ENCODE measurements at places on chromosomes 16 and 17.

- DNase-seq = no peak
Measured at GRCh38 chr17:34511265-34511664, 68.1 kb upstream of the TMEM132E start.

DNA sequence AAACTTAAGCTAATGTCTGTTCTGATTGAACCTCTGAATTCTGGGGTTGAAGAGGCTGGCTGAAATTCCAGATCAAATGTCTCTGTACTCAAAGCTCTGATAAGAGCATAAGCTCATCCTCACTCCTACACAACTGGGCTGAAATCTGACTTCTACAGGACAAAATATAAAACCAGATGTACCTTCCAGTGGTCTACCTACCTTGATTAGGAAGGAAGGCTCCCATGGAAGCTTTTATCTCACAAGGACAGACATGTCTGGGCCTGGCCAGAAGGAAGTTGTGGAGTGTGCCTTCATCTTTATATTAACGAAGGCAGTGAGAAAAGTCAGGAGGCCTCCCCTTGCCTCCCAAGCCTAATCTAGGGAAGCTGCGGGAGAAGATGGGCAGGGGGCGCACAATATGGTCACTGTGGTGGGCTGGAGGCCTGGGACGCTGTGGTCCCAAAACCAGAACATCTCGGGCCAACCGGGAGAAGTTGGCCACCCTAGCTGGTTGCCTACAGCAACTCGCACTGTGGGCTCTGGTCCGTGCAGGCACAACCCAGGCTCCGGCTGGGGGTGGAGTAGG lies 55.6 kb upstream of the LRRC37A3 start:
- no peak for DNase-seq

DNA sequence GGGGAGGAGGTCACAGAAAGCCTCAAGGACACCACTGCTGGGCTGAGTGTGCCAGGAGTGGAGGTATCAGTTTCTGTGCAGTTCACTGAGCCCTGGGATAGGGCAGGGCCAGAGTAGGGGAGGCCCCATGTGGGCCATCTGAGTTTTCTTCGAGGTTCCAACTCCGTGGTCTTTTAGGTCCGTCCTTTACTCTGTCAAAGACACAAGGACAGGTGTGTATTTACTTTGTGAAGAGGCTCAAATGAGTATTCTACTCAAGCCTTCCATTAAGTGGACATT lies 59.5 kb downstream of the USP22 start:
- DNase-seq = no peak

- DNase-seq = no peak
Measured at GRCh38 chr16:50910736-50911100, 168.8 kb downstream of the CYLD start.

DNA sequence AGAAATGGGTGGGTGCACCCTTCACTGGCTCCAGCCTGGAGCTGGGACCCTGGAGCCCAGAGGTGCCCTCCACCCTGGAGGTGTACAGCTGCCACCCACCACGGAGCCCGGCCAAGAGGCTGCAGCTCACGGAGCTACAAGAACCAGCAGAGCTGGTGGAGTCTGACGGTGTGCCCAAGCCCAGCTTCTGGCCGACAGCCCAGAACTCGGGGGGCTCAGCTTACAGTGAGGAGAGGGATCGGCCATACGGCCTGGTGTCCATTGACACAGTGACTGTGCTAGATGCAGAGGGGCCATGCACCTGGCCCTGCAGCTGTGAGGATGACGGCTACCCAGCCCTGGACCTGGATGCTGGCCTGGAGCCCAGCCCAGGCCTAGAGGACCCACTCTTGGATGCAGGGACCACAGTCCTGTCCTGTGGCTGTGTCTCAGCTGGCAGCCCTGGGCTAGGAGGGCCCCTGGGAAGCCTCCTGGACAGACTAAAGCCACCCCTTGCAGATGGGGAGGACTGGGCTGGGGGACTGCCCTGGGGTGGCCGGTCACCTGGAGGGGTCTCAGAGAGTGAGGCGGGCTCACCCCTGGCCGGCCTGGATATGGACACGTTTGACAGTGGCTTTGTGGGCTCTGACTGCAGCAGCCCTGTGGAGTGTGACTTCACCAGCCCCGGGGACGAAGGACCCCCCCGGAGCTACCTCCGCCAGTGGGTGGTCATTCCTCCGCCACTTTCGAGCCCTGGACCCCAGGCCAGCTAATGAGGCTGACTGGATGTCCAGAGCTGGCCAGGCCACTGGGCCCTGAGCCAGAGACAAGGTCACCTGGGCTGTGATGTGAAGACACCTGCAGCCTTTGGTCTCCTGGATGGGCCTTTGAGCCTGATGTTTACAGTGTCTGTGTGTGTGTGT lies 46.8 kb downstream of the IL21R start:
- no peak for DNase-seq

DNA sequence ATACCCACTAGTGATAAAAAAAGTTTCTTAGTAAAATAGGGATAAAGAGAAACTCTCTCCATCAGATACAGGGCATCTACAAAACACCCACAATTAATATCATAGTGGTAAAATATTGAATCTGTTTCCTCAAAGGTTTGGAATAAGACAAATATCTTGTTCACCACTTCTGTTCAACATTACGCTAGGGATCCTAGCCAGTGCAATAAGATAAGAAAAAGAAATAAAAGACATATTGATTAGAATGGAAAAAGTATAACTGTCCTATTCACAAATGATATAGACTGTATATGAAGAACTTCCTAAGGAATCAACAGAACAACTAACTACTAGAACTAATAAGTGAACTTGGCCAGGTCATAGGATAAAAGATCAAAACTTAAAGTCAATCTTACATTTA lies 12.9 kb downstream of the LPCAT2 start:
- no peak for DNase-seq

DNA sequence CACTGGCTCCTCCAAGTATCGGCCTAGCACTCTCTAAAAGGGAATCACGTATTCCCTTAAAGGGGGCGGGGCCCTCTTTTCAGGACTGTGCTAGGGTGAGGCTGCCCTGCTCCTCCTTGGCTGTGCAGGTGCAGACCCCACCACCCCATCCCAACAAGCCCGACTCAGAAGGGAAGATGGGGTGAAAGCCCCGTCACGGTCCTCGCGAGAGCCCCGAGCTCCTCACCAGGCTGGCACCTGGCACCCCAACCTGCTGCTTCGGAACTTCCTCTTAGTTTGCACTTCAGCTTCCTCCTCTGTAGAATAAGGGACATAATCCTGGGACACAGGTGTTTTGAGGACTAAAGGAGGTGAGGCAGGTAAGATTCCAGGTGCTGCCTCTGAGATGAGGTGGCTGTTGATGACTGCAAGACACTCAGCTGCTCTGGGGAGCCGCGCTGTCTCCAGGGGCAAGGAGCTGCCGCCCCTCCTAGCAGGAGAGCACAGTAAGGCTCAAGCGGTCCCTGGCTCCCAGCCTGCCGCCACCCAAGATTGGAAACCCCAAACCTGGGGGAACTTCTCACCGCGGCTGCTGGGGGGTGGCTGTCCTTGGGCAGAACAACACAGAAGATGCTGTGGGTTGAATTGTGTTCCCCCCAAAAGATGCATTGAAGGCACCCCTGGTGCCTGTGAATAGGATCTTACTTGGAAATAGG lies 88.8 kb downstream of the MGAT5B start:
- no peak for DNase-seq

DNA sequence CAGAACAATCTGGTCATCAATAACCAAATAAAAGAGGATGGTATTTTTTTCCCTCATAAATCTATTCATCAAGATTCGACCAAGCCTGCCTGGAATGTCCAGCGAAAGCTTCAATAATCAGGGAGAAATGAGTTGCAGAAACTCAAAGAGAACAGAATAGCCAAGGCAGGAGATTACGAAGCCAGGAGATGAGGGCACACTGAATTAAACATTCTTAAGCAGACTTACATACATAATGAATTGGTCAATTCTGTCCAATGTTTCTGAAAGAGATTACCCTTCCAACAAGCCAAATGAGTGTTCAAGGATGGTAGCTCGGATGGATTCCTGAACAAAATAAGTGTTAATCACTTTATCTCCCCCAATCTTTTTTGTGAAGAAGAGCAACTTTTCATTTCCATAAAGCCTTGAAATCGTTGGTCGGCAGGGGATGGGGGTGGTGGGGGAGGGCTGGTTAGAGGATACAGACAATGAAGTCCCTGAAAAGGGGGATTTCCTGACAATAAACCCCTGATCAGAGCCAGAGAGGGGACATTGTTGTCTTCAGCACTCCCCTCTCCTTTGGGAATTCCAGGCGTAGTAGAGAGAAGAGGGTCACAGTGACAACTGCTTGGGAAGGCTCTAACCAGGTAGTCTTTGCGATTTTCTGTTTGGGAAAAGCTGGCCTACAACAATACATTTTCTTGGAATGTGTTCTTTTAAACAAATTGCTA lies 20.7 kb downstream of the TOX3 start:
- DNase-seq = no peak

- DNase-seq = no peak
Measured at GRCh38 chr16:56910654-56911539, 21.0 kb upstream of the HERPUD1 start.

- no peak for DNase-seq
Measured at GRCh38 chr16:51376080-51376479, 225.0 kb upstream of the SALL1 start.

- DNase-seq = no peak
Measured at GRCh38 chr16:87149051-87149450, 168.1 kb downstream of the C16orf95 start.

DNA sequence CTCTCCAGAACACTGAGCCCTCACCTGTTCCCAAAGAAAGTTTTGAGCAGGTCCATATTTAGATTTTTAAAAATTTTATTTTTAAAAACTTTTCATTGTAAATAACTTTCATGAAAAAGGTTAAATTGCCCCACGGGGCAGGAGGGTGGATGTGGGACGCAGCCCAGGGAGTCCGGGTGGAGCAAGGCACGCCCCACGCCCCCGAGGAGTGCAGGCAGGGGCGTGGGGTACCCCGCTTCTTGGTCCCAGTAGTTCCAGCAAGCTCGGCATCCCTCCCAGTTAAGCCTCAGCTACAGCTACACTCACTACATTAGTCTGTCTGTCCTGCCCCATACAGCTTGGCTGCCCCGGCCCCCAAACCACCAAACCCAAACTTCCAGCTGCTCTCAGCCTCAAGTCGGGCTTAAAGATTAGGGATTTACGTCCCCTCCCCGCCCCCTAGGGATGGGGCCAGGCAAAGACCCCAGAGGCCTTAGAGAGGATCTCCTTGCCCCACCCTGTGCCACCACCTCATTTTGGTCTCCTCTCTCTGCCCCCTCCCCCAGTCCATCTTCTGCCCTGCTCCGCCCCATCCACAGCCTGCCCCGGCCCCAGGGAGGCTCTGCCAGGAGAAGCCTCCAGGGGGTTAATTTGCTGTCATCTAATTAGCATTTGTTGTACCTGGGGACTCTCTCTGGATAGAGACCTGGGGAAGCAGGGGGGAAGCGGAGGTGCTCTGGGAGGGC lies 4.6 kb downstream of the FOXJ1 start:
- DNase-seq = no peak

DNA sequence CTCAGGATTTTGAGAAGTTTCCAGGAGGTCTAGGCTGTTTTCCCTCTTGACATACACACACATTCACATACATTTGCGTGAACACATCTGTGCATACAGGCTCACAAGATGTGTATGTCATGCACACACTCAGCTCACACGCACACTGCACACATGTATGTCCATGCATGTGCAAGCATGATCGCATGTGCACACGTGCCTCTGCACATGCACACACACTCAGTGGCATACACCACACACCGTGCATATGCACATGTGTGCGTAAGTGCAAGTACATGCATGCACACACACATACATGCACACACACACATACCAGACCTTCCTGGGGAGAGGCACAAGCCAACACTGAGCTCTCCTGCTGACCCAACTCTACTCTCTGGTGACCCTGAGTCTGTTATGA lies 171.4 kb downstream of the RBFOX3 start:
- no peak for DNase-seq

DNA sequence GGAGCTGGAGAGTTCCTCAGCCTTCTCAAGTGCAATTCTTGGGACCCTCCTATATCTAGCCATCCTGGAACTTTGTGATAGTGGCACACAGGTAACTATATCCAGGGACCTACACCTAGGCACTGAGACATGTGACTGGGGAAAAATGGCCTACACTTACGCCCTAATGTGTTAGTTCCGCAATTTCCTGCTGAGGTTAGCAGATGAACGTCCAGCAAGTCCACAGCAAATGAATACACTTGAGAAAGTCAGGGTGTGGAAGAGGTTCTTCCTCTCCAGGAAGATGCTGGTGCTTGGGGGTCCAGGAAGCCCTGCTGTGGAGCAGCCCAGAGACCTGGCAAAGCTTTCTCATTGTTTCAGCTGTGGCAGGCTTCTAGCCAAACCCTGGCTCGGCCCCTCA lies 20.8 kb downstream of the PIK3R5 start:
- DNase-seq = no peak

DNA sequence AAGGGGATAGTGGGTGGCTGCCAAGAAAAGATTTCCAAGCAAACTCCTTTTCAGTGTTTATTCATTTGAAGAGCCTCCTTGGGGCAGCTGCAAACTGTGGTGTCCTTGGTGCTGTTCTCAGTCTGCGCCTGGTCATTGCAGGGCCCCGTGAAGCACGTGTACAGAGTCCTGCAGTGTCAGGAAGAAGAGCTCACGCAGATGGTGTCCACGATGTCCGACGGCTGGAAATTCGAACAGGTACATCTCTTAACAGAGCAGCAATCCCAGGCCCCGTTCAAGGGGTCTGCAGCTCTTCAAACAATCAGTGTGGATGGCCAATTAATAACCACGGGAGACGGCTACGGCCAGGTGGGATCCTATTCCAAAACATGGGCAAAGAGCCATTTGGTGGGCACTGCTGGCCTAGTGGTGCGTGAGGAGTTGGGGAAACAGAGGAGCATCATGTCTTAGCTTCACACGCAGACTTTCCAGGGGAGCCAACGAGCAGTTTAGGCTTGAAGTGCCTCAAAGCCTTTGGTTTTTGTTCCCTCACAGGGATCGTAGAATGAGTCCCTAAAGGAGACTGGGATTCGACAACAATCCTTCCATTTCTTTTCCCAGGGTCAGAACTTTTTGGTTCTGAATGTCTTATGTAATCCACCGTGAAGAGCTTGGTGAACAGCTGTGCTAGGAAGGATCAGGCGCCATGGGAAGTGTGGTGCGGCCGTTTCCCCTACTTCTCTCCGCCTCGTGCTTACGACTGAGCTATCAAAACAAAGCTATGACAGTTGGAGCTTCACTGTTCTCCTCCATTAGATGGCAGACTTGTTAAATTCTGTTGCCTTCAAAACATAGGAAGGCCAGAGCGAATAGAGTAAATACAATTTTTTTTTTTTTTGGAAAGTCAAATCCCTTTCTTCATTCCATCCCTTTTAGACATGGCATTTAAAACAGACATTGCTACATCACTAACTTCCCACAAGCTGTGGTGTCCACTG lies 12.6 kb downstream of the KCTD2 start:
- no peak for DNase-seq

All from gastrocnemius medialis (tissue), 4 donors.